ENCODE measurements at places on chromosomes 3 and 15. TPM values are rescaled to one million over a fixed set of nuclear protein-coding genes. Genes with fewer than 3 reads are reported as not detected.

GRCh38 chr3:30084971-30085403 is 521.4 kb upstream of the TGFBR2 start:
- no peak for DNase-seq
- H3K4me1 ChIP-seq: no peaks in the 10 kb centered on the region
- H3K4me3 ChIP-seq: no peak overlapping the region

GRCh38 chr3:66038726-66039589 is at the start of gene MAGI1:
TSS of gene MAGI1 (minus strand) at chr3:66038918. CDS start at chr3:66038308, 610 bp downstream.
- DNase-seq: no peak
- no peaks in the 10 kb centered on the region for H3K36me3 ChIP-seq
- peak within 1 kb of the TSS; percentile 93 for H3K27ac ChIP-seq

DNA sequence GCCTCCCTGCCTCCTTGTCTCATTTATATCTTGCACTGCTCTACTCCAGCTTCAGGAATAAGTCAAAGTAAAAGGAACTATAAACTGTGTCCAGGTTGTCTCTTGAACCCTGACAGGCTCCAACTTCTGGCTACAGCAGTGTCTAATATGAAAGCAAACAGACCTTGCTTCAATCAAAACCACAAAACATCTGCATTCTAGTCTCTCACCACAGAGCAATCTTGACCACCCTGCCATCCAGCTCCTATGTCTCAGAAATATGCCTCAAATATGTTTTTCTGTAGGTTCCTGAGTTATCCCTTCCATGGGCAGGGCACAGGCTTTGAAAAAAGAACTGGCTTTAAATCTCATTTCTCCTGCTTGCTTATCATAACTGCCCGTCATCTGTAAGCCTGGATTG is 13.0 kb upstream of the RAMAC start:
- H3K4me3 ChIP-seq: no peak overlapping the region
- H3K36me3 ChIP-seq: no peaks in the 10 kb centered on the region
- no peaks in the 10 kb centered on the region for H3K4me1 ChIP-seq
- H3K27ac ChIP-seq: no peak overlapping the region

DNA sequence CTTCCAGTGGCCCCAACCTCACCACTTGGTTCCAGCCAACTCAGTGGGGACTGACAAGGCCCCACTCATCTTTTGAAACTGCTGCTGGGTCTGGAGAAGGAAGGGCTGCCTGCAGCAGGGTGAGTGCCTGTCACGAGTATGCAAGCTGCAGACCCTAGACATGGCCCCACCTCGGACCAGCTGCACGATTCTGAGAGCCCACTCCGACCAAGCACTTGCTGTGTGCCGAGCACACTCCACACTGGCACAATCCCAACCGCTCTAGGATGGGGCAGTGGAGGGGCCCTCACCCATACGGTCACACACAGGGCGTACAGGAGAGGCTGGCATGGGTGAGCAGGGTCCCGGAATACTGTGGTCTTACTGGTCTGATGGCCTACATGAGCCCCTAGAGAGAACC is 8.0 kb upstream of the PLXND1 start:
- H3K4me3 ChIP-seq: no peak overlapping the region
- no peaks in the 10 kb centered on the region for H3K36me3 ChIP-seq
- peak overlapping the region; percentile 27 for H3K27ac ChIP-seq

DNA sequence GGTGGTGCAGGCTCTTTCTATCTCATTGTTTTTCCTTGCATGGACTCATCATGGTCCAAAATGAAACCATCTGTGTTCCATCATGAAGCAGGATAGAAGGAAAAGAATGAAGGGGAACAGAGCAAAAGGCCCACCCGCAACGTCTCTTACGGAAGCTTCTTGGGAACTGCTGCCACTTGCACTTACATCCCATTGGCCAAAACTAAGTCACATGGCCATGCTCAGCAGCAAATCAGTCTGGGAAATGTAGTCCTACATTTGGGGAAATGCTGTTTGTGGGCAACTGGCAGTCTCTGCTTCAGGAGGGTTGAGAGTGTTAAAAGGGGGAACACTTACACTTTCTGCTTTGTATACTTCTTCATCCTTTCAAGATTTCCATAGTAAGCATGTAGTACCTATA is 191.6 kb downstream of the SV2B start:
- H3K27me3 ChIP-seq: no peaks in the 10 kb centered on the region
- no peak for DNase-seq
- H3K36me3 ChIP-seq: no peaks in the 10 kb centered on the region
- no peak overlapping the region for H3K4me3 ChIP-seq
- H3K27ac ChIP-seq: no peak overlapping the region

DNA sequence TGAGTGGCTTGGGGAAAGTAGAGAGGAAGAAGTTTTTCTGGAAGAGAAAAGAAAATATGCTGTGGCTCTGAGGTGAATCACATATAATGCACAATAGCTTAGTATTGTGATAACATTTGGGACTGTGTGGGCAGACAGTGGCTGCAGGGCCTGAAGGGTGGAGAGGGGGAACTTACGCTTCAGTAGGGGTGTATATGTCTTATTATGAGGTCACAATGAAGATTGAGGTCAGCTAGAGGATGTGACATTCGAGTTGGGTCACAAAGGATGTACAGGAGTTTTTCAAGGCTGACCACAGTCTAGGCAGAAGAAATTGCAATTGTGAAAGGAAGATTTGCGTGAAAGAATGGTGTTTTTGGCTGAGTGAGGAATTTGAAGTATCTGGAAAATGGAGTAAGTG is 414.8 kb downstream of the LPP start:
- no peak for DNase-seq
- no peak overlapping the region for H3K4me3 ChIP-seq
- H3K36me3 ChIP-seq: no peaks in the 10 kb centered on the region
- no peaks in the 10 kb centered on the region for H3K4me1 ChIP-seq
- H3K27me3 ChIP-seq: no peaks in the 10 kb centered on the region
- no peak overlapping the region for H3K27ac ChIP-seq

DNA sequence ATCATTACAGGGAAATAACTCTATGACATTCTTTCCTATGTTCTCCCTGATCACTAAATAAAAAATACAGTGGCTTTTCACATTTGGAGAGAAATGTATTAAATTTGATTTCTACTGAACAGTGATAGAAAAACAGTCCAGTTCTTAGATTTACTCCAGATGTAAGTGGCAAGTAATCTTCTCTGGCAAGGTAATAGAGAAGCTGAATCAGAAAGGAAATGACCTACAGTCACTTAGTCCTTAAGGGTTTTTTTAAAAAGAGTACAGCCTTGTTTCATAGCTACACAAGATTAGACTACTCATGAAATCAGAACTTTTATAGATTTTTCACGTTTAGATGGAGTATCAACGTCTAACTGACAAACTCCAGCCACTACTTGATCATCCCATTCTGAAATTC is 236.9 kb downstream of the CADPS start:
- no peak for DNase-seq
- no peaks in the 10 kb centered on the region for H3K4me1 ChIP-seq
- H3K27me3 ChIP-seq: no peaks in the 10 kb centered on the region
- no peak overlapping the region for H3K4me3 ChIP-seq
- H3K36me3 ChIP-seq: no peaks in the 10 kb centered on the region
- no peak overlapping the region for H3K27ac ChIP-seq

- no peaks in the 10 kb centered on the region for H3K27me3 ChIP-seq
- H3K4me3 ChIP-seq: no peak overlapping the region
- no peak overlapping the region for H3K27ac ChIP-seq
- no peaks in the 10 kb centered on the region for H3K4me1 ChIP-seq
- H3K36me3 ChIP-seq: no peaks in the 10 kb centered on the region
Measured at GRCh38 chr15:88393719-88394519, 73.3 kb downstream of the MRPL46 start.

Gene BMF
- 4.4 TPM for total RNA-seq

Gene GOLGA8G
- not detected for total RNA-seq

Gene PLA2G4F
- 16.2 TPM for total RNA-seq

Gene B3GNT5
- 26.3 TPM for total RNA-seq

Gene ALDH1L1
- 1.6 TPM for total RNA-seq
